Suppressor macrophage (primary cell): ENCODE measurements at places on chromosomes 2 and 18.

DNA sequence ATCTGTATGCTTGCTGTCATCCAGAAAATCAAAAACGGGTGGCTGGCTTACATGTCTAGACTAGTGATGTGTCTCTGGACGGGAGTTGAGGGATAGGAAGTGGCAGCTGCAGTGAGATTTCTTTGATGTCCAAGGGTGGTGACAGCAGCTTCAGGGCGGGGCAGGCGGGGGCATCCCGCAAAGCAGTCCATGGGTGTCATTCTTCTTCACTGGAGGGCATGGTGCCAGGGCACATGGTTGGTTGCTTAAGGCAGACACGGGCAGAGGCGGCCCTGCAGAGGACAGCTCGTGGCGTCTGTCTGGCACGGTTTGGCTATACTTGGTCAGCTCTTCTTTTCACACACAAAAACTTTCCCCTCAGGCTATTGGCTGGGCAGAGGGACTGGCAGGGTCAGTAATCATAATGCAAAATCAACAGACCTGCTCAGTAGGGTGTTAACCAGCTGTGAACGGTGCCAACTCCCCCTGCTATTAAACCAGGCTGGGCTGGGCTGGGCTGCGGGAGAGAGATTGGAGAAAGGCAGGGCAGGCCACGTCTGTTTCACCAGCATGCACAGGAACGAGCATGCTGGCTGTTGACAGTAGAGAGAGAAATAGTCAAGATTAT is 63.7 kb downstream of the COL4A3 start:
- no peak for DNase-seq

DNA sequence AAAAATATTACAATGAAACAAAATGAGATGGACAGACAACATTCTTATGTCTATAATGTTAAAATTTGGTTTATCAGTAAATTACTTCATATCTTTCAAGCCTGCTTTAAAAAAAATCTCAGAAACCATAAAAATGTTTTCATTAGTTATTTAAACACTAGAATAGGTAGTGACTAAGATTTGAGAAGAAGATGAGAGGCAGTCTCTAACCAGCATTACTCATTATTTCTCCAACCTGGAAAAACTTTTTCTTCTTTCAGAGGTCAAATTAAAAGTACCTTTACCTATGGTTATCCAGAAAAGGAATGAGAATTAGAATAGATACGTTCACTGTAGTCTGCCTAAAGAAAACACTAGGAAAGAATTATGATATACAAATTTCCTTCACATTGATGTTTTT is 50.3 kb downstream of the IKZF2 start:
- no peak for DNase-seq

DNA sequence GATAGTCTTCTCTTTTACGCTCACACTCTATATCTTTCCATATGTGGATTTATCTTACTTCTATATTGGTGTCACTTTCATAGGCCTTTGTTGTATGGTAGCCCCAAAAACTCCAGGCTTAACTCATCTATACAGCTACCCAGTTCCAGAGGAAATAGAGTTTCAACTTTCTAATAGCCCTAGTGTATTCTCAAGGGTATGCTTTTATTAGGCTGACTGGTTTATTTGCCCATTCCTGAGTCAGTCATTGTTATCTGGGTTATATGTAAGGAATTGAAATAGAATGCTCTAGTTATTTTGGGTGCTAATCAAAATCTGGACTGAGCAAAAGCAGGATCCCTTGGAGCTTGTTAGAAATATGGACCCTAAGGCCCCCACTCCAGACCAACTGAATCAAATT is 307.4 kb upstream of the KCNJ3 start:
- no peak for DNase-seq

- DNase-seq = no peak
Measured at GRCh38 chr2:10355471-10356438, 53.1 kb downstream of the HPCAL1 start.
